Naive B cell (primary cell): ENCODE measurements at places on chromosomes 11 and 22.

GRCh38 chr11:79226126-79226525, 214.7 kb downstream of the TENM4 start:
- no peak for DNase-seq

DNA sequence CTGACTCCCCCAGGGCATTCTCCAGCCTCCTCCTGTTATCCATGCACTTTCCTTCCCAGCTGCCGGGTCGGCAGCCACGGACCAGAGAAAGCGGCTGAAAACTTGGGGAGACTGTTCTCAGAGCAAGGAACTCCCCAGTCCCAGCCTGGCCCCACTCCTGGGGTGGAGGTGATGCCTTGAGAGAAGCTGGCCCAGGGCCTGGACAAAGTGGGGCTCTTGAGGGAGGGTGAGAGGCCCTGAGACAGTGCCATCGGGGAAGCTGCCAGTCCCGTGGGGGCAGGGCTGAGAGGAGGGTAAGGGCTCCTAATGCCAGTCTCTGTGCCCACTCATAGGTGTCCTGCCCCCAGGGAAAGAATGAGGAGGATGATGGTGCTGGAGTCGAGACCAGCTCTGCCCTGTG, 53.8 kb downstream of the FLRT1 start:
- DNase-seq: no peak

DNA sequence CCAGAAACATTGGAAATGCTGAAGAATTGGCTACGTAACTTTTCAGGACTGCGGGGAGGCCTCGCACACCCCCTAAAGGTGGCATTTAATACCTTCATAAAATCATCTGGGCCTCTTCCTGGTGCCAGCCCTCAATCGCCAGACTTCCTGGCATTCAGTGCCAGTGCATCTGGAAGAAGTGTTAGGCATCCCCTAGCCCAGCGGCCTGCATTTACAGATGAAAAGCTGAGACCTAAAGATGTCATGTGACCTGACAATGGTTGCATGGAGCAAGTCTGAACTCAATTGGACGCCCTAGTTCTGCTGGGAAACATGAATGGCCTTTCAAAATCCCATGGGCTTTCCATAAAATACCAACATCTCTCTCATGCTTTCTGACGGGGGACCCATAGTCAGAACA, 81.0 kb upstream of the TMEM45B start:
- no peak for DNase-seq

DNA sequence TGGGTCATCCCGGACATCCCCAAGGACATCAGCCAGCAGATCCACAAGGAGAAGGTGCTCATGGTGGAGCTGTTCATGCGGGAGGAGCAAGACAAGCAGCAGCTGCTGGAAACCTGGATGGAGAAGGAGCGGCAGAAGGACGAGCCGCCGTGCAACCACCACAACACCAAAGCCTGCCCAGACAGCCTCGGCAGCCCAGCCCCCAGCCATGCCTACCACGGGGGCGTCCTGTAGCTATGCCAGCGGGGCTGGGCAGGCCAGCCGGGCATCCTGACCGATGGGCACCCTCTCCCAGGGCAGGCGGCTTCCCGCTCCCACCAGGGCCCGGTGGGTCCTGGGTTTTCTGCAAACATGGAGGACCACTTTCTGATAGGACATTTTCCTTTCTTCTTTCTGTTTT, 15.3 kb upstream of the FADD start:
- no peak for DNase-seq

DNA sequence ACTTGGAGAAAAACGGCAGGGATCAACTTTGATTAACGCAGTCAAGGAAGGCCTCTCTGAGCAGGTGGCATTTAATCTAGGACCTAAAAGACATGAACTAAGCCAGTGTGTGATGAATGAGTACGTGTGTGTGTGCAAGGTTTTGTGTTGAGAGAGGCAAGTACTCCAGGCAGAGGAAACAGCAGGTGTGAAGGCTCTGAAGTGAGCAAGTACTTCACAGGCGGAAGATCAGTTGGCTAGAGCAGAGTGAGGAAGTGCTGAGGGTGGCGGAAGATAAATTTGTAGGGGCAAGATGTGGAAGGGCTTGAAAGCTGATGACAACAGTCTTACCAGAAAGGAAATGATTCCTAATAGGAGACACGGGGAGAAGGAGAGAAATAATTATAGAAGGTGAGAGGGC, 6.8 kb downstream of the APIP start:
- DNase-seq: no peak

GRCh38 chr11:6794639-6795038, 4.8 kb downstream of the OR6A2 start:
- DNase-seq: no peak

DNA sequence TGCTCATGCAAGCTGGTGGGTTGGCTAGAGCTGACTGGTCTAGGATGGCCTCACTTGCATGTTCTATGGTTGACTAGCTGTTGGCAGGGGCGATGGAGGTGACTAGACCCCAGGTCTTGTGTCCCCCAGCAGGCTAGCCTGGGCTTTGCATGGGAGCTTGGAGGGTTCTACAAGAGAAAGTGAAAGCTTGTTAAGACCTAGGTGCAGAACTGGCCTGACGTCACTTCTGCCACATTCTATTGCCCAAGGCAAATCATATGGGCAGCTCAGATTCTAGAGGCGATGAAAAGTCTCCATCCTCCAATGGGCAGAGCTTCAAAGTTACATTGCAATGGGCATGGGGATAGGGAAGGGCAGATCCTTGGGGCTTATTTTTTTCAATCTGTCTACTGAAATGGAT, 170.9 kb downstream of the MIAT start:
- DNase-seq: no peak

DNA sequence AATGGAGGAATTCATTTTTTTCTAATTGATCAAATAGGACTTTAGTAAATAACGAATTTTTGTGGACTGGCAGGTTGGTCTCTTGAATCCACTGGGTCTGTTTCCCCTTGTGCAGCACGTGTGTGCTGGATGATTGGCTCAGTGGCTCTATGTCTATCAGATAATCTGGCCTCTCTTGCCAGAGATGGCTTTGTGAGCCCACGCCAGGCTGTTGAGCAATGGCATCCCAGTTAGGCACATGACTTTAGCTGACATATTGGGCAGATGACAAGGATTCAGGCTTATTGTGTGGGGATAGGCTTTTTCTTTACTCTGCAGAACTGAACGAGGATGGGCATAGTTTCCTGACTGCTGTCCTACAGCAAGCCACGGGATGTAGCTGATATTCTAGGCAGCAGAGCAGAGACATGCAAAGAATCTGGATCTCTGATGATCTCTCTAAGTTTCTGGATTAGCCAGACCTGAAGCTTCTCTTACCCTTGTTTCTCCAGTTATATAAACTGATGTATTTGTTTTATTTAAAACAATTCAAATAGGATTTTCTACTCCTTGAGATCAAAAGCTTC, 144.9 kb downstream of the ARHGAP42 start:
- DNase-seq: no peak

DNA sequence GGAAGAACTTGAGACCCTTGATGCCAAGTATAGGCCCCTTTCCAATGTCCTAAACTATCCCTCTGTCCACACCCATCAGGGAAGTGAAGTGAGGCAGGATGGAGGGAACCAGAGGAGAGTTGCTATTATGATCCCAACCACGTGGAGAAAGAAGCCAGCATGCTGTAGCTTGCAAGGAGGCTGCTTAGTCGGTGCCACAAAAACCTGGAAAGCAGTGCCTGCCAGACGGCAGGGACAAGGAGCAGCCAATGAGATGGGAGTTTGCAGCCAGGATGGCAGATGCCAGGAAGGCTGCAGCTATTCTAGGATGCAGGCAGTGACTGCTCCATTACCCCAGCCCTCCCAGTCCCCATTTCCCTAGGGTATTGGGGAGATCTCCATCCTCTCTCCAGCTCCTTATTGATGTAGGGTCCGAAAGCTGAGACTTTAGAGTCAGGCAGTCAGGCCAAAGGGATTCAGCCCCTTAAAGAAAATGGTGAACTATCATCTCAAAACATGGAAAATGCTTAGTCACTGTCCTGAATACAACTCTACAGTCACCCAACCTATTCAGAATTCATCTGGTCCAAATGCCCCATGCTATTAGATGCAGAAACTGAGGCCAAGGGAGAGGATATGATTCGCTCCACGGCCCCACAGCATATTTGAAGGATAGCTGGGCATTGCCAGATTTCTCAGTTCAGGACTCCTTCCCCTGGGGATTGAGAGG, 18.4 kb upstream of the LRRC55 start:
- no peak for DNase-seq

DNA sequence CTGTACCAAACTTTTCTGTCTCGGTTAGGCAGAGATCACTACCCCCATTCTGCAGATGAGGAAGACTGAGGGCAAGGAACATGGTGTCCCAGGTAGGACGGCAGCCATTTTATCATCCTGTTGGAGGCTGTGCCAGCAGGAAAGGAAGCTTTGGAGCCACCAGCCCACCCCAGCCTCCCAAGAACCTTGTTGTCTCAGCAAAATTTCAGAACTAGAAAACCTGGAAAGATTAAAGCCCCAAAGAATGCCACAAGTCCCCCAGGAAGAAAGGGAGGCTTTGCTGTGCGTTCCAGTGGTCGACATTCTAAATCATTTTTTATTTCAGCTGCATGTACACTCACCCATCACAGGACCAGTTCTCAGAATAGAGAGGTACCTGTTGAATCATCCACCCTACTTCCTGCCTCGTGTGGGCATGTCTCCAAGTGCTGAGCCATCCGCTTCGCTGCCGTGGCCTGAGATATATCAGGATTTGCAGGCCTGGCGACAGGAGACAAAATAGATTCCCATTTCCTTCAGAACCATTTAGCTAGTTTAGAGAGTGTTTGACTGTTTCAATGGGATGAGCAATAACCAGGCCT, 13.0 kb upstream of the EIF3D start:
- no peak for DNase-seq

- no peak for DNase-seq
Measured at GRCh38 chr22:17698948-17699347, 60.4 kb downstream of the BCL2L13 start.

- no peak for DNase-seq
Measured at GRCh38 chr11:111796696-111797095, 30.5 kb upstream of the PPP2R1B start.

DNA sequence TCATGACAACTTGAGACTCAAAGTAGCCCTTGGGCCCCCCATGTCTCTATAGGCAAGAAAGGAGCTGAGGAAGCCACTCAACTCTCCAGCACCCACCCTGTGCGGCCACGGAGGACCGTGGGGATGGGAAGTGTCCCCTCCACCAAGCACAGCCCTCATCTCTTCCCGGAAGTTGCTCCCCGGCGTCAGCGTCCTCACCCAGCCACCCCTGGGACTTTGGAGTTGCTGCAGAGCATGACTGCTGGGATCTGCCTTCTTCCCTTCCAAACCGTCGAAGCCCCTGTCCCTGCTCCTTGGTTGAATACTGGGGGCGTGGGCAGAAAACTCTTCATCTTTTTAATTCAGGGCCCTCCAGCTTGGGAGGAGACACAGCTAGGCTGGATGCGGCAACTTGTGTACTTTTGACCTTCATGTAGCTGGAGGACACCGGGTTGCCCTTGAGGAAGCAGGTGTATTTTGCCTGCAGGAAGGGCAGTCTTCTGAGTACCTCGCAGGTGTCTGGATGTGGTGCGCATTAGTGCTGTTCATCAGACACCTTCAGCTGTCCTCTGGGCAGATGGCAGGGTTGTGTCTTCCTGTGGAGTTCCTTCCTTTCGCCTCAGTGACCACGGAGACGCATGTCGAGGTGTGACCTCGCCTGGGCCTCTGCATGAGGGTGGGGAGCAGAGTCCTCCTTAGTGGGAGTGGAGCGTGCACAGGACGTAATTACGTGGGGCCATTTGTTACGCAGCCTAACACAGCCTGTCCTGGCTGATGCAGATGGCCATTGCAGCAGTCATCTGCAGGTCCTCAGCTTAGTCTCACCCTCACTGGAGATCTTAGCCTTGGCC, 12.2 kb upstream of the IFITM3 start:
- DNase-seq: no peak

- DNase-seq: no peak
Measured at GRCh38 chr11:119894916-119895315, 165.9 kb upstream of the NECTIN1 start.

DNA sequence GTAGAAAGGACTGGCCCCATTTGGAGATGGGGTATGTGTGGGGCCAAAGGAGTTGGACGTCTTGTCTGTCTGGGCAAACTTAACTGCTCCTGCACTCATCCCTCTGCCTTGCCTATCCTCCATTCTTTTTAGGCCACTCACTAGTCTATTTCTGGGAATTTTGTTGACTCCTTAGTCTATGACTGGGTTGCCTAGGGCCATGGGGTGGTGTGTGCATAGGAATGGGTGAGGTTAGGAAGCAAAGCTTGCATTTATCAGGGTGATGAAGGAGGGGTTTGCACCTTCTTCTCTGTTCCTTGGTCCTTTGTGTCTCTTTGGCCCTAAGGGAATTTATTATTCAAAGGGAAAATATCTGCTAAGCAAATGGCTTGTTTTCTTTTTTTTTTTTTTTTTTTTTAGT, 80.9 kb upstream of the OR9Q1 start:
- DNase-seq: no peak

DNA sequence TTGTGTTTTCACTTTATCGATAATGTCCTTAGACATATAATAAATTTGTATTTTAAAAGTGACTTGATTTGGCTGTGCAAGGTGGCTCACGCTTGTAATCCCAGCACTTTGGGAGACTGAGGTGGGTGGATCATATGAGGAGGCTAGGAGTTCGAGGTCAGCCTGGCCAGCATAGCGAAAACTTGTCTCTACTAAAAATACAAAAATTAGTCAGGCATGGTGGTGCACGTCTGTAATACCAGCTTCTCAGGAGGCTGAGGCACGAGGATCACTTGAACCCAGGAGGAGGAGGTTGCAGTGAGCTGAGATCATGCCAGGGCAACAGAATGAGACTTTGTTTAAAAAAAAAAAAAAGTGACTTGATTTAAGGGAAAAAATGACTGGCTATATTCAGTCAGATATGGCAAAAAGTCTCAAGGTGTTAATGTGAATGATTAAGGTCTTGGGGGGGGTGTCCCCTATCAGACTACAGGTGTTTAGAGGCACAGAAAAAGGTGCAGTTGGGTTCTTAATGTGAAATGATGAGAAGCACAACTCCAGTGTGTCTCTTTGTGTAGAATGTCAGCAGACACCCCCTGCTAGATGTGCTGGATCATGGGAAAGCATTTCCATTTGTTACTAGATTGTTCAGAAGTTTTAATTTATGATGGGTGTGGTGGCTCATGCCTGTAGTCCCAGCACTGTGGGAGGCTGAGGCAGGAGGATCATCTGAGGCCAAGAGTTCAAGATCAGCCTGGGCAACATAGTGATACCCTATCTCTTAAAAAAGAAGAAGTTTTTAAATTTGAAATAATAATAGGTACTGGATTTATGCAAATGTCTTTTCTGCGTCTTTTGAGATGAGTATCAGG, 17.0 kb downstream of the NEAT1 start:
- DNase-seq: no peak

DNA sequence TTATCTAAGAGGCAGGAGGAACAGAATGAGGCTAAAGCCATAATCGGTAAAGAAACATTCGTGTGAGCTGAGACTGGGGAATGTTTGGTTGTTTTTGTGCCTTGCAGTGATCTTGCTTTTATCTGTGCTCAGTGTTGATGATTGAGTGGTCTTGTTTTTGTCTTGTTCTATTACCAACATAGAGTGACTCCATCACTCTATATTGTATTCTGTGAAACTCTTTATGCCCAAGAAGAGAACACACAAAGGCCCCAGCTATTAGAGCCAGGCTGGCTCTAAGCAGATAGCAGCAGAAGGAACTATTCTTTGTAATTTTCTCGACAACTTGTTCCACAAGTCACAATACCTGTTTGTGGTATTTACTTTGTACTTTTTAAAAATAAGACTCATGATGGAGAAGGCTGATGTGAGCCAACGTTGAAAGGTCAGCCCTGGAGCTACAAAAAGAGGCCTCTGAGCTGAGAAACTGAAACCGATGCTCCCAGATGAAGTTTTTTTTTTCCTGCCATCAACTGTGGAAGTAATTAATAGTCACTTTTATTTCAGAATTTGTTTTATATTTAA, 68.4 kb downstream of the LARGE1 start:
- DNase-seq: no peak
